ENCODE measurements at places on chromosomes 11 and 22.

- no peak for DNase-seq
Measured at GRCh38 chr11:100010393-100010792, 676.7 kb upstream of the ARHGAP42 start.

DNA sequence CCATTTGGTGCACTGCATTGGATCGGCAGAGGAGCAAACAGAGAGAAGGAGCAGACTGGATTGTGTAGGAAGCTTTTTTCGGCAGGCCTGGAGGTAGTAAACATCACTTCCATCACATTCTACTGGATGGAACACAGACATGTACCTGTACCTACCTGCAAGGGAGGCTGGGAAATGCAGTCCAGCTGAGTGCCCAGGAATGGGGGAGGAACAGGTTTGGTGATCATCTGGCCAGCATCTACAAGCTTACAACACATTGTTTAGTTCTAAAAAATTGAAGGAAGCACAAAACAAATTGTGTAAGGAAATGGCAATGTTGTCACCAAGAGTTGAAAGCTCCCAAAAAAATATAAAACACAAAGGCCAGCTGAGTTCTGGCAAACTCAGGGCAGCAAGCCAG lies 19.1 kb downstream of the SMIM38 start:
- DNase-seq, result no peak

DNA sequence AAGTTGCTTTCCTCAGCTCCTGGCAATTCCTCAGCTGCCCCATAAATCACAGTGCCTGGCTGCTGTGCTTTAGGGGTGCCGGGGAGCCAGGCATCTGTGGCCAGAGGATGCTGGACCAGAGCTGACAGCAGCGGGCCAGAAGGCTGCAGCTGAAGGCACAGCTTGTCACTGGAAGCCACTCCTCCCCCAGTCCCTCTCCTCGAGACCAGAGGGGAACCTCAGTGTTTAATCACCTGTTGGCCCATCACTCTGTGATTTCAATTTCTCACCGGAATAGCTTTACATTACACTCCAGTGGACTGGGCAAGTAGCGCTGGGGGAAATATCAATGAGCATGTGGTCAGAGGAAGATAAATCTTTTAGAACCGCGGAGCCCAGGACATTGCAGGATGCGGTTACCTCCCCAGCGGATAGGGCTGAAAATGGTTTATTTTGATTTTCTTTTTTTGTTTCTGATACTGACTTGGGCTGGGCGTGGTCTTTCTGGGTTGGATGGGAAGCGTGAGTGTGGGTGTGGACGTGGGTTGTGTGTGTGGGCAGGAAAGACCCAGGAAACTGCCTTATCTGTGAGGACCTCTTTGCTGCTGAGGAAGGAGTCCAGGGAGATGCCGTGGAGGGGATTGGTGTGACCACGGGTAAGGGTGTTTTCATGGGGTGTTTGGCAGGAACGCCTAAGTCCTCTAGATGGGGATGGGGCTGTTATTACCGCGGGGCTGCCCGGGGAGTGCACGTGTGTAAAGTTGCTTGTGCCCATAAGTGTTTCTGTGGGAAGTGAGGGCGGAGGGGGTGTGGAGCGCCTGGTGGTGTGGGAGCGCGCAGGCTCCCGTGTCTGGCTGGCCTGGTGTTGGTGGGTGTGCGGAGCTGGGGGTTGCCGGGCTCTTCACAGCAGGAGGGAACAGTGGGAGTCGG lies 4.0 kb downstream of the DAGLA start:
- DNase-seq, result no peak

DNA sequence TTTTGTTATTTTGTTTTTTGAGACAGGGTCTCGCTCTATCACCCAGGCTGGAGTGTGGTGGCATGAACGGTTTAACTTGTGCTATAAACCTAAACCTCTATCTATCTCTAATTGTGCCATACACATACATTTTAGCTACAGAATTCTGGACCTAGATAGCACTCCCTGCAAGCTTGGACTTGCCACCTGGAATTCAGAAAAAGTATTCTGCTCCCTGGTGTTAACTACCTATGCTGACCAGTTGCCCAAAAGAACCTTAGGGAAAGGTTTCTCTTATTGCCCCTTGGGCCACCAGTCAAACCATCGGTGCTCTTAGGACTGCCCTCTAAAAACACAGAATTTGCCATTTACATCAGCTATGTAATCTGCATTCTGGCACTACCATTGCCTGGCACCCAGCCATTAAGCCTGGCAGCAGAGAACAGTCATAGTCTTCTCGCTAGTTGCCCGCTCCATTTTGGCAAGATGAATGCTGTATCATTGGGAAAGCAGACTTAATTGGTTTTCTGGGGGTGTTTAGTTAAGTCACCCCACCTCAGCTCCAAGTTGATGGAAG lies 55.3 kb downstream of the ETS1 start:
- no peak for DNase-seq

- DNase-seq, result no peak
Measured at GRCh38 chr11:64499261-64500004, 91.6 kb upstream of the SLC22A12 start.

GRCh38 chr11:2209900-2210321 lies 38.3 kb upstream of the TH start:
- no peak for DNase-seq
